ENCODE measurements at places on chromosomes 16 and 17.

- no peak for DNase-seq
These were observed at the start of gene GALR2 for GRCh38 chr17:76074390-76075363. Gene GALR2, plus strand, starts transcription at chr17:76074781. Its CDS starts 103 bp downstream, at chr17:76074884.

DNA sequence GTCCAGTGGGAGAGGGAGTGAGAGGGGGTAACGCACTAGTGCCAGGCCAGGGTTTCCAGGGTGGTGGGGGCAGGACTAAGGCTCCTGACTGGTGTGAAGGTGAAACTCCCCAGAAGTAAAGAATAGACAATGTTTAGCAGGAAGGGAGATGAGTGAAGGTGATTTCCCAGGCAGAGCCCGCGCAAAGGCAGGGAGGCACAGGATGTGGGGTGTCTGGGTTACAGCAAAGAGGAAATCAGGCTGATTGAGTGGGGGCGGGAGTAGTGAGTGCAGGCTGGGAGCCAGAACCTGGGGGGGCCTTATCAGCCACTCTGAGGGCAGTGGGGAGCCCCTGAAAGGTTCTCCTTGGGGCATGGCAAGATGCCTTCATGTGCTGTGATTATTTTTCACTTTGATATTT is 167.5 kb downstream of the UTP18 start:
- DNase-seq, result no peak

GRCh38 chr17:62876063-62876462 is 67.9 kb upstream of the MARCHF10 start:
- no peak for DNase-seq

- no peak for DNase-seq
These were observed 48.0 kb downstream of the SHCBP1 start for GRCh38 chr16:46573008-46573833.

GRCh38 chr17:74521701-74522201 is 9.5 kb downstream of the CD300LB start:
- DNase-seq, result no peak

DNA sequence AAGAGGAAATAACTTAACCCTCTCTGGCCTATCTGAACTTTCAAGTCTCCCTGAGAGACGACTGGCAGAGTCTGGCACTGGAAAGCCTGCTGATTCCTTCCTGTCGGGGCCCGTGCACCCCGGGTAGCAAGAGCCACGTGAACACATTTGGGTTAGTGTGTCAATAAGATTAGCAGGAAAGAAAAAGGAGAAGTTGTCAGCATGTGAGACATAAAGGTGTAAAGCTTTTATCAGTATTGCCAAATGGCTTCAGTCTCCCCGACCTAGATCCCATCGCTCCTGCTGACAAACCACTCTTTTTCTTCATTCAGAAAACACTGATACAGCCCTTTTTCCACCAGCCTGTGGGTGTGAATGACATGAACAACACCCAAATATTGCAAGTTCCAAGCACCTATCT is 74.4 kb downstream of the CCT6B start:
- DNase-seq, result no peak
